ENCODE measurements at places on chromosomes 12 and 14.
A peak's percentile ranks its signal among the peaks of the same experiment; 100 is the strongest.

DNA sequence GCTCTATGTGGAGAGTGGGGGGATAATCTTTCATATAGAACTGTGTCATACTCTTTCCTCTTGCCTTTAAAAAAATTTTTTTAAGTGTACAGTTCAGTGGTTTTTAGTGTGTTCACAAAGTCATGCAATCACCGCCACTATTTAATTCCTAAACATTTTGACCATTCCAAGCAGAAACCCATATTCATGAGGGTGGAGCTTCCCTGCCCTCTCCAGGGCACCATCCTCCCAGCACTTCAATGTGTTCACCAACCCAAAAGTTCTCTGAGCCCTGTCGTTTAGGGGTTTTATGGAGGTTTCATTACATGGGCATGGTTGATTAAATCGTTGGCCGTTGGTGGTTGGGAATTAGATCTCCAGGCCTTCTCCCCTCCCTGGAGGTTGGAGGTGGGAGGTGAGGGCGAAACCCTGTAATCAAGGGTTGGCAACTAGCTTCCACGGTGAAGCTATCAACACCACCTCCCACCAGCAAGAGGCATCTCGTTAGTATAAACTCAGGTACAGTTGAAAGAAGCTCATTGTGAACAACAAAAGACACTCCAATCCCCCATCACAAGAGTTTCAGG, 42.8 kb upstream of the WNK1 start:
- DNase-seq: no peak

DNA sequence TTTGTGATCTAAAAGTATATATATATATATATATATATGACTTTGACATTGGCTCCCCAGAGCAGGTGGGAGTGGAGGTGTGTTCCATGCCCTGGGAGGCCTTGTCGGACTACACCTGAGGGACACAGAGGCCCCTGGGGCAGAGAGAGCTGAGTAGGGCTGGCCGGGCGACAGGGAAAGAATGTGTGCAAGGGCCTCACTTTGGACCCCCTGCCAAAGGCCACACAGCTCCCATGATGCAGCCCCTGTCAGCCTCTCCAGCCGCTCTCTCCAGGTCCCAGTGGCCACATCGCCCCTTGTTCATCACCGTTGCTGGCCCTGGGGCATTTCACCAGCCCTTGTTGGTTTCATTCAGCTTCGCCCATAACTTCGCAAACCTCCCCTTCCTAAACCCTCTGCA, 123.9 kb downstream of the BCL11B start:
- DNase-seq: no peak

DNA sequence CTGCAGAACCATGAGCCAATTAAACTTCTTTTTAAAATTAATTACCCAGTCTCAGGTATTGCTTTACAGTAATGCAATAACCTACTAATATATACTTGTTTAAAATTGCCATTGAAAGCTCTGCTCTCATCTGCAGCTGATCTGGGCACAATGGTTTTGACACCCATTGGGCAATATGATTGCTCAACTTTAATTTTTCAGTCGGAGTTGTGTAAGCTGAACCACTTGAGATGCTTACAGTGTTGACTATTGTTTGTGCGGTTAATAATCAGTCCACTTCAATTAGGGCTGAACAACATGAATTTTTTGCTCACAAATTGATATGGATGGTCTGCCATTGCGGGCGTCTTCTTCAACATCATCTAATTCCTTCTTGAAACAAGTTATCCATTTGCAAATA, 18.0 kb upstream of the OR4K5 start:
- DNase-seq: no peak

GRCh38 chr12:12586879-12587675, 24.4 kb upstream of the DUSP16 start:
- no peak for DNase-seq

- DNase-seq: no peak
These were observed 76.5 kb downstream of the FERMT2 start for GRCh38 chr14:52874389-52874788.

- DNase-seq: no peak
These were observed 42.9 kb downstream of the FLRT2 start for GRCh38 chr14:85572845-85573244.

- no peak for DNase-seq
These were observed 4.2 kb downstream of the CDK2AP1 start for GRCh38 chr12:123267335-123267920.

GRCh38 chr12:103877934-103878510, 37.0 kb upstream of the NT5DC3 start:
- DNase-seq: peak; percentile 67

DNA sequence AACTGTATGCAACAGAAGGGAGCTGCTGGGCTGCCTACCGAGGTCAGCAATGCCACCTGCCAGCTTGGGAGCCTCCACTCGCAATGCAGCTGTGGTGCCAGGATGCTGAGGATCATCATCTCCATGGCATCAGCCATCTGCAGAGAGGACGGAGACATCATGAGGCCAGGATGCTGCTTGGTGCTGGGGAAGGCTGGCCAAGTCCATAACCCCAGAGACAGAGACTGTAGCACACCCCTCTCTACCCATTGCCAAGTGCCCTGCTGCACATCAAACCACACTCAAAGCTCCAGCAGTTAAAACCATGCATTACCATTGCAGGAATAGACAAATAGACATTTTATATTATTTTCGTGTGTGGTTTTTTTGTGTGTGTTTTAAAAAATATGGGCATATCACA, 43.5 kb downstream of the SVOP start:
- no peak for DNase-seq

- DNase-seq: peak; percentile 59
These were observed 121.7 kb downstream of the PPM1H start for GRCh38 chr12:62813031-62813829.

DNA sequence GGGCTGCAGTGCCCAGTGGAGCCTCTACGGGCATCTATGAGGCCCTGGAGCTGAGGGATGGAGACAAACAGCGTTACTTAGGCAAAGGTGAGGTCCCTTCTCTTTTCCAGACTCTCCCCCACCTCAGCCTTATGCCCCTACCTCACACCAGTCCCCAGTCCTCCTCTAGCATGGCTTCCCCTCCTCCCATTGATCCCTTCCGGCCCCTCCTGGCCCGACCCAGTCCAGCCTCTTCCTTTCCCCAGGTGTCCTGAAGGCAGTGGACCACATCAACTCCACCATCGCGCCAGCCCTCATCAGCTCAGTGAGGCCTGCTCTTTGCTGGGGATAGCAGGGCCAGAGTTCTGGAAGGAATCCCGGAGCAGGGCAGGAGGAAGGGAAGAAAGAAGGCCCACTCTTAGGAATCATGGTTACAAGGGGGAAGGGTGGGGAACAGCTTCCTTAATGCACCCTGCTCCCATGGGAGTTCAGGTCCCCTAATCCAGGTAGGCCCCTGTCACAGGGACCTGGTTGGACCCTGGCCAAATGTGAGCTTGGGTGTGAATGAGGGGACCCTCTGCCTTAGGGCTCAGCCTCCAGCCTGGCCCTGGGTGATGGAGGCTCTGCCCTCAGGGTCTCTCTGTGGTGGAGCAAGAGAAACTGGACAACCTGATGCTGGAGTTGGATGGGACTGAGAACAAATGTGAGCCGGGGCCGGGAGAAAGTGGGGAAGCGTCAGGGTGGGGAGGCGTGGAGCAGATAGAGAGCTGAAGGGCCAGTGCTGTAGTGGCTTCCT, 2.2 kb downstream of the ENO2 start:
- DNase-seq: no peak

DNA sequence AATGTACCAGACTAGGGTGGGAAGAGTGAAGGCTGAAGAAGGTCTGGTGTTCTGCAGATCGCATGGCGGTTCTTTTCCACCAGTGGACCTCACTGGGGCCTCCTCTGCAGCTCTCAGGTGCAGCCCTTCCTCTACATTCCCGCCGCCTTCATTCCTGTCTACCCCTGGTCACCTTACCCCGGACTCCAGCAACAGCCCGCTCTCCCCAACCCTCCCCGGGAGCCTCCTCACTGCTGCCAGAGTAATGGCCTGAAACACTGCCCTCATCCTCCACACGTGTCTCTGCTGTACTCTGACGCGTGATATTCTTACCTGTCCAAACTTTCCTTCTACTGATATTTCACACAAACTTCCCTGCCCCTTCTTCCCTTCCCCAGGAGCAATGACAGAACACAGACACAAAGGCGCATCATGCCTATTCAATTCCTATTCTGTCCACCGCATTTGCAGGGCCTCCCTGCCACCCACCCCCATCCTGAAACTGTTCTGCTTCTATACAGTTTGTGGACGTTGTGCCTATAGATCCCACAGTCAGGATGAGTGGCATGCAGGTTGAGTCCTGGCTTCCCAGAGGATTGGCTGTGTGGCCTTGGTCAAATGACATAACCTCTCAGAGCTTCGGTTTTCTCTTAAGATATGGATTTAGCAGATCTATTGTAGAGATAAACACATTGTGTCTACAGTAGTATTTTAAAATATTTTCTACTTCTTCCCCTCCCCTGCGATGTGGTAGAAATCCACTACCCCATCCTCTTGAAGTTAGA, 1.7 kb upstream of the NUAK1 start:
- DNase-seq: no peak

- DNase-seq: no peak
These were observed 570.0 kb upstream of the FLRT2 start for GRCh38 chr14:84959851-84960520.

GRCh38 chr12:64053117-64053516, 169.0 kb downstream of the KICS2 start:
- DNase-seq: no peak

DNA sequence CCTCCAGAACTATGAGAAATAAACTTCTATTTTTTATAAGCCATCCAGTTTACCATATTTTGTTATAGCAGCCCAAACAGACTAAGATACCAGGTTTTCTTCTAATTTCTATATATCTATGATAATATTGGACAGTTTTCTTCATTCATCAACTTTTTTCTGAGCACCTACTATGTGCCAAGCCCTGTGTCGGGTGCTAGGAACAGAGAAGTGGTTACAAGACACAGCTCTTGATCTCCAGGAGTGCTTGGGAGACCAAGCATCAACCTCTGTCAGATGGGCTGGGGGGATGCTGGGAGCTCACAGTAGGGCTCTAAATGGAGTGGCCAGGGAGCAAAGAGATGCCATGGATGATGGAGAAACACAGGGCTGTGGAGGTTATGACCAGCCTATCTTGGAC, 2.9 kb upstream of the WSCD2 start:
- no peak for DNase-seq

DNA sequence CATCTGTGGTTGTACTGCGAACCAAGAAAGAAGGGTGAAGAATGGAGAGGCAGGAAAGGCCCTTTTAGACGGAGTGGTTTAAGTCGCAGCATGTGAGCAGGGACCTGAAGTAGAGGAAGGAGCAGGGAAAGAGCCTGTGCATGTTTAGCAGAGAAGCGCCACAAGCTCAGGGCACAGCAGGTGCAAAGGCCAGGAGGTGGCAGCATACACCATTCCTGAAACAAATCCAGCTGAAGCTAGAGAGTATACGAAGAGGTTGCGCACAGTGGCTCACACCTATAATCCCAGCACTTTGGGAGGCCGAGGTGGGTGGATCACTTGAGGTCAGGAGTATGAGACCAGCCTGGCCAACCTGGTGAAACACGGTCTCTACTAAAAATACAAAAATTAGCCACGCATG, 49.9 kb downstream of the HELB start:
- DNase-seq: no peak

DNA sequence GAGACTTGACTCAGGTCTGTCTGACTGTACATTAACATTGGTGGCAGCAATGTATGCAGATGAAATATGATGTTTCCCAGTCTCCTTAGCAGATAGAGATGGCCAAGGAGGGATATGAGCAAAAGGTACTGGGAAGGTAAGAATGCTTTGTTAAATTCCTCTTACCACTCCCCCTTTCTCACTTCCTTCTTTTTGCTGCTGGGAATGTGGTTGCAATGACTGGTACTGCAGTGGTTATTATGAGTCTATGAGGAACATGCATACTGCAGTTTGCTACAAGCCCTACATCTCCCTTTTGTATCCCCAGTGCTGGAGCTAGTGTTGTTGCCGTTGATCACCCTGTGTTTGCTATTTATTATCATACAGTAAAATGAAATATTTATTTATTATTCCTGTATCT, 35.9 kb downstream of the ALDH1L2 start:
- DNase-seq: no peak

GRCh38 chr12:6914947-6915788, 788 bp downstream of the ENO2 start:
- DNase-seq: no peak

GRCh38 chr14:24206260-24207103, 986 bp downstream of the TSSK4 start:
- no peak for DNase-seq

DNA sequence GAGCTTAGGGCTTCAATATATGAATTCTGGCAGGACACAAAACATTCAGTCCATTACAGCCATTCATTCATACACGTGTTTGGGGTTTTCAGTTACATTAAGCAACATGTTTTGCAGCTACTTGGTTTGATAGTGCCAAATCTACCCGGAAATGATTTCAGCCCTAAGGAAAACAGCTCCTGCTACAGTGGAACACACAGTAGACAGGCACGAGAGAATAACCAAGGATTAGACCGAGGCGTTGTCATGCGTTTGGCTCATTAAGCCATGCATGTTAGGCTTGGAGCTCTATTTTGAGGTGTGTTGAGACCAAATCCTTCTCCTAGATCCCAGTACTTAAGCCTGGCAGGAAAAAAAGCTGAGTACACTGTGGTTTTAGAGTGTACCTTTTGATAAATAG, 177.4 kb downstream of the PRKCH start:
- no peak for DNase-seq

- peak; percentile 47 for DNase-seq
These were observed 53.0 kb downstream of the IFNG-AS1 start for GRCh38 chr12:68042212-68042699.

DNA sequence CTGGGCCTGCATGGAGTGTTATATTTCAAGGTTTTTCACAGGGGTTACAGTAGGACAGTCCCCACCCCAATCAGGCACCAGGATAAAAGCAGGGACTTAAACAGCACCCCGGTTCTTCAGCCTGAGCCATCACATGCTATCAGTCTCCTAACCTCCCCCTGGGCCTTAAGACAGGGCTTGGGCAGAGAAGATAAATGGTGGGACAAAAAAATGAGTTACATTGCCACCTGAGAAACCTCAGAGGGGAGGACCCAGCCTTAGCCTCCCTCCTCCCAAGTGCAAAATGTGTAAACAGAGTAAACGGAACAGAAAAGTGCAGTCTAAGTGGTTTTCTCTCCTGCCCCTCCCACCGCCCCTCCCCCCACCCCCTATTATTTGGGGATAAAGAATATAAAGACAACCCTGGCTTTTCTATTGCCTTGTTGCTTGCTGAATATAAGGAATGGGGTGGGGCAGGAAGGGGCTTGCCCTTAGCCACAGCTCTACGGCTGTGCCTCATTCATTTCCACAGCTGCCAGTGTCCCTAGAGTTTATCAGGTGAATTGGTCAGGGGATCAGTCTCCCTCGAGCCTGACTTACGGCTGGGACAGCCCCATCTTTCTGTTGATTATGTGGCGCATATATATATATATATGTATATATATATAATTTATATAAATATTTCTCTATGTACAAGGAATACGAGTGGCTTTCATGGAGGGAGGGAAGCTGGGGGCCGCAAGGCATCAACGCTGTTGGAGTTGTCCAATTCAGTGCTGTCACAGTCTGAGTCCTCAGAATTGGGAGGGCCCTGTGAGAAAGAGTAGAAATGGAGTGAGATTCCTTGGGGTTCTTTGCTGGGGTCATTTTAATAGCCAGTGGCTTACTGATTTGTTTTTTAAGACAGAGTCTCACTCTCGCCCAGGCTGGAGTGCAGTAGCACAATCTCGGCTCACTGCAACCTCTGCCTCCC, 18.5 kb downstream of the MAP3K12 start:
- DNase-seq: no peak

GRCh38 chr12:12533238-12533829, 29.3 kb downstream of the DUSP16 start:
- no peak for DNase-seq

- no peak for DNase-seq
These were observed 5.7 kb upstream of the HOXC13 start for GRCh38 chr12:53932915-53933314.
